ENCODE measurements at places on chromosomes 4 and X. TPM values are rescaled to one million over a fixed set of nuclear protein-coding genes. Genes with fewer than 3 reads are reported as not detected.

Gene NAP1L3
- total RNA-seq, result 0.25 TPM

Gene P2RY10
- not detected for total RNA-seq

Gene KLHL5
- total RNA-seq, result 57.5 TPM

Gene MAGEB2
- not detected for total RNA-seq

Gene MAP7D2
- 6.3 TPM for total RNA-seq

Gene C4orf54
- total RNA-seq, result not detected

Gene UGT8
- 0.15 TPM for total RNA-seq

Gene AFM
- not detected for total RNA-seq

Gene MAGEE1
- total RNA-seq, result 4.6 TPM

Gene ABCG2
- 20.5 TPM for total RNA-seq

Gene FAM149A
- 0.98 TPM for total RNA-seq

Gene ODAPH
- total RNA-seq, result not detected

Gene HSD17B13
- 0.07 TPM for total RNA-seq

Gene USP27X
- total RNA-seq, result 4.2 TPM

Gene GAGE13
- total RNA-seq, result not detected

Gene PDLIM3
- total RNA-seq, result not detected

Gene FGFR3
- total RNA-seq, result 2.3 TPM

Gene SYP
- 3.2 TPM for total RNA-seq

Gene CYTL1
- not detected for total RNA-seq

Gene PHEX
- total RNA-seq, result 0.44 TPM

Gene ANK2
- 1.8 TPM for total RNA-seq

Gene TMEM144
- 2.4 TPM for total RNA-seq

Gene PDE6B
- total RNA-seq, result not detected

Gene TEX11
- not detected for total RNA-seq

Gene FREM3
- total RNA-seq, result not detected

Gene KIT
- total RNA-seq, result not detected

Gene LUZP4
- total RNA-seq, result not detected

All from A549 treated with ZK216348 at 1 μM for 4 hours (cell line).